ENCODE measurements at places on chromosomes 11 and 22. TPM values are rescaled to one million over a fixed set of nuclear protein-coding genes. Genes with fewer than 3 reads are reported as not detected.
A peak's percentile ranks its signal among the peaks of the same experiment; 100 is the strongest.

DNA sequence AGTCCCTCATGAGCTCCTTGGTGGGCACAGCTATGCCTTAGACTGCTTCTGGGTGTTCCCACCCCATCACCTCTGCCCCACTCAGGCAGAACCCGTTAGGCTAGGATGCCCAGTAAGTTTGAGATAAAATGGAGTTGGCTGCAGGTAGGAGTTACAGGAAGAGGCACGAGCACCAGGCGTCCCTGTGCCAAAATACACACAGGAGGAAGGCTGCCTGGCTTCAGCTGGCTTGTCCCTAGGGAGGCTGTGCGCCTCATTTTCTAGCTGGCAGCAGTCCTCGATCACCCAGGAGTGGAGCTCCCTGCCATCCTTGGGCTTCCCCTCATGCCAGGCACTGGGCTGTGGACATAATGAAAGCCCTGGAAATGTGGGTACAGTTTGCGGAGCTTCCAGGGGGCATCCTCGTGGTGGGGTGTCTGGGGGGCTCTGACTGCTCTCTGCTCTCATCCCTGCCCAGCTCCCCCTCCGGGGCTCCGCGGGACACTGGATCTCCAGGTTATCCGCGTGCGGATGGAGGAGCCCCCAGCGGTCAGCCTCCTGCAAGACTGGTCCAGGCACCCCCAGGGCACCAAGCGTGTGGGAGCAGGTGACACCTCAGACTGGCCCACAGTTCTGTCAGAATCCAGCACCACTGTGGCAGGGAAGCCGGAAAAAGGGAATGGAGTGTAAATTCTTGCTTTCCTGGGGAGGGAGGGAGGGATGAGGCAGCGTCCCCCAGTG is 12.3 kb upstream of the MARK2 start:
- no peak for DNase-seq

DNA sequence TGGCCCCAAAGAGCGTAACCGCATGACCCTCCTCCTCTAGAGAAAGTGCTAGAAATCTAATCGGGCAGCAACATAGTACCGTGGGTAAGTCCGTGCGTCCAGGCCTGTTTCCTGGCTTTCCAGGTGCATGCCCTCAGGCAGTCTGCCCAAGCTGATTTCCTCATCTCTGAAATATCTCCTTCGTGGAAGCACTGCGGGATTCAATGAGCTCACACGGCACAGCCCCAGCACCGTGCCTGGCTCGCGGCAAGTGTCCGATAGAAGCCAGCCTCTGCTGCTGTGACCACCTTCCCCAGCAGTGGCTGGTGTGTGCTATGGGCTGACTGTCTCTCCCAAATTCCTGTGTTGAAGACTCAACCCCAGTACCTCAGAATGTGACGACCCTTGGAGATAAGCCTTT is 20.7 kb downstream of the RPUSD4 start:
- no peak for DNase-seq

DNA sequence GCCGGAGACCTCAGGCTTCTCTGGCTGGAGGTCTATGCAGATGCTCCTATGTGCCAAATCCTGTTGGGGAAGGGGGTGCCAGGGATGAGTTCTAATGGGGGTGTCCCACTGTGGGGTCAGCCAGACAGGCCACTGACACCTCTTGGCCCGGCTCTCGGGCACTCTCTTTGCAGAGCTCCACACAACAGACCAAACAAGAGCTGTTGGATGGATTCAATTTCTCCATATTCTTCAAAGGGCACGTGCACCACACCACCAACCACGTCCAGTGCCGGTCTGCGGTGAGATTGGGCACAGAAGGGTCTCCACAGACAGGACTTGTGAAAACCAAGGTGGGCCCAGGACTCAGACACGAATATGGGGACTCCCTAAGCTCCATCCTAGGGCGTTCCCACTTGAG is 2.2 kb upstream of the RGL4 start:
- no peak for DNase-seq

Gene APOL2
- 38.3 TPM for total RNA-seq

Gene OR4C13
- not detected for total RNA-seq

Gene PDGFB
- 1.2 TPM for total RNA-seq

GRCh38 chr11:90911192-90911591 is 688.3 kb upstream of the CHORDC1 start:
- no peak for DNase-seq

- no peak for DNase-seq
Measured at GRCh38 chr22:44399906-44400762, 87.4 kb upstream of the SHISAL1 start.

- DNase-seq: no peak
Measured at GRCh38 chr11:88358040-88358431, 20.5 kb upstream of the CTSC start.

DNA sequence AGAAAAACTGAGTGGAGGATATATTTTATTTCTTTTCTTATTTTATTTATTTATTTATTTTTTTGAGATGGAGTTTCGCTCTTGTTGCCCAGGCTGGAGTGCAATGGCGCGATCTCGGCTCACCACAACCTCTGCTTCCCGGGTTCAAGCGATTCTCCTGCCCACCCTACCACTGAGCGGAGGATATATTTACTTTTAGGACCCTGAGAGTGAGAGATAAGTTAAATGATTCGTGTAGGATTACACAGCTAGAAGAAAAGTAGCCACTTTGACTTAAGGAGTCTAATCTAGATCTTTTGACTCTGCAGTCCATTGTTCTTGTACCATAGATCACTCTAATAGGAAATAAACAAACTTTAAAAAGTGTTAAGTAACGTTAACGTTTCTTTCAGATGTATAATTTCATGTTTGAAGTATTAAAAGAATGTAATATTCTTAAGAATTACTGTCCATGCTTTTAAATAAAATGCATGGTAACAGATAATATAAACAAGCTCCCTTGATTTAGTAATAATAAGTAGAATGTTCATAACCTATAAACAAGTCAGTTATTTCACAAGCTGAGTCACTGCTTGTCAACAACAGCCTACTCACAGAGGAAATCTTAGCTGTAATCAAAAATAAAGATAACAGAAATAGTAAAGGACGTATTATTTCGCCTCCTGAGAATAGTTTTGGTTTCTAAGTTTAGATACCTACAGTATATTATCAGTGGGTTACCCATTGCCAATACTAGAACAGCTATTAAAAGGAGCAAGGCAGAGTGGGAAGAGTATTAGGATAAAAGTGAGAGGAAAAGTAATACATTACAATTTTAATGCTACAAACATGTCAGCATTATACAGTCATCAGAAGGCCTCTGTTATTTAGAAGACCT is 18.6 kb downstream of the USP47 start:
- DNase-seq: peak; percentile 21

DNA sequence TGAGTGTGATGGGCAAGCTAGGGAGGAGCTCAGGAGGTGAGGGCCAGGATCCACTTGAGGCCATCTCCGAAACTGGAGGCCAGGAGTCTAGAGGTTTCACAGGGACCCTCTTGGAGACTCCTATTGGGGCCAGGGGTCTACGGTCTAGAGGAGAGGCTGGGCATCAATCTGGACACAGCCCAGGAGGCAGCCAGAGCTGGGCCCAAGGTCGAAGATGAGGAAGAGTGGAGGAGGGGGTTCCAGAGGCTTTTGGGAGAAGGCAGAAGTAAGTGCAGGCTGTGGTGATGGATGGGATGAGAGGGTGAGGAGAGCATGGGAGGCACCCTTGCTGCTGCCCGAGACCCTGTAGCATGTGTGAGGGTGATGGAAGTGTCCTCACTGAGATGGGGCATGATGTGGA is 56.6 kb downstream of the LRRC32 start:
- no peak for DNase-seq

Gene SLC25A18
- not detected for total RNA-seq

DNA sequence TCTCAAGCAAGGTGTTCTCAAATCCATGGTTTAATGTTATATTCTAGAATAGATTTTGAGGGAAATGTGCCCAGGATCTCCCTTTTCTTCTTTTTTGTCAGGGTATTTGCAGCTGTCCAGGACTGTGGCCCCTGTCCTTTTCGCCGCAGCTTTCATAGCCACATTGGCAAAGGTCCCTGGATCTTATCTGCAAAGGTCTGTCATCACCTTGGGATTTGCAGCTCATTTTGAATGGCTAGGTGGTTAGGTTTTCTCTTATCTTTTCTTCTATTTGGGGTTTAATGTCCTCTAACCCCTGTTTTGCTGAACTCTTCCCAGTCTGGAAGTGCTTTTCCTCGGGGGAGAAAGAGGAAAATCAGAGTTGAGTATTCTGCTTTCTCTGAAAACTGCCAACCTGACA is 11.7 kb upstream of the C1QTNF4 start:
- no peak for DNase-seq

GRCh38 chr11:117612177-117612576 is 184.8 kb downstream of the DSCAML1 start:
- no peak for DNase-seq

GRCh38 chr11:57457643-57458023 is 2.7 kb upstream of the RTN4RL2 start:
- no peak for DNase-seq

Gene RPS6KA4
- total RNA-seq: 56.2 TPM

- DNase-seq: no peak
Measured at GRCh38 chr11:128246364-128246801, 341.0 kb downstream of the ETS1 start.

- no peak for DNase-seq
Measured at GRCh38 chr11:2463766-2464277, 19.0 kb downstream of the KCNQ1 start.

GRCh38 chr22:45515676-45516075 is 13.0 kb downstream of the FBLN1 start:
- DNase-seq: no peak

DNA sequence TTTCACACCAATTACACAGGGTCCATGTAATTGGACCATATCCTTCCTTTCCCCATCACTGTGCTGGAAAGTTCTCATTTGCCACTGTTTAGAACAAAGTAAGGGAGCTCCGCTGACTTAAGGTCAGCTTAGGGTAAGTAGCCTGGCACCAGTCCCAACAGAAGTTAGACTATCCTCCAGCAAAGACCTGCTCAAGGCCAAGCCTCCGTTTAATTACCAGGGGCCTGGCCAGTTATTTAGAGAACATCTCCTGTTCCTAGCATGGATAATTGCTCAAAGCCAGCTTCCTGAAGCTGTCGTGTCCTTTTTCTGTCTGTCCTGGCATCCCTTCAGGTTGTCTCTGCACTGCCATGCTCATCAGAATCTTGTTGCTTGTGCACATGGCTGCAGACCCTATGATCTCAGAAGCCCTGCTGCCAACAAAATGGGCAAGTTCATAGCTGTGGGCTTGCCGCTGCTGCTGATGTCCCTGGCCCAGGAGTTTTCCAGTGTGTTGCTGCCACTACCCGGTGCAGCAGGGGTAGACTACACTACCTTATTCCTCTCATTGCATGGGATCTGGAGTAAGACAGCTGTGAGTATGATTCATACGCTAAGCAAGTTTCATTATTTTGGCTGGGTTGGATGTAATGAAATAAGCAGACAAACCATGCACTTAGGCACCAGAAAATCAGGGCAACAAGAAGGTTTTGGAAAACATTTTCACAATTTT is 8.1 kb downstream of the OR8A1 start:
- DNase-seq: peak; percentile 43

GRCh38 chr11:100247704-100248103 is 439.4 kb upstream of the ARHGAP42 start:
- no peak for DNase-seq

DNA sequence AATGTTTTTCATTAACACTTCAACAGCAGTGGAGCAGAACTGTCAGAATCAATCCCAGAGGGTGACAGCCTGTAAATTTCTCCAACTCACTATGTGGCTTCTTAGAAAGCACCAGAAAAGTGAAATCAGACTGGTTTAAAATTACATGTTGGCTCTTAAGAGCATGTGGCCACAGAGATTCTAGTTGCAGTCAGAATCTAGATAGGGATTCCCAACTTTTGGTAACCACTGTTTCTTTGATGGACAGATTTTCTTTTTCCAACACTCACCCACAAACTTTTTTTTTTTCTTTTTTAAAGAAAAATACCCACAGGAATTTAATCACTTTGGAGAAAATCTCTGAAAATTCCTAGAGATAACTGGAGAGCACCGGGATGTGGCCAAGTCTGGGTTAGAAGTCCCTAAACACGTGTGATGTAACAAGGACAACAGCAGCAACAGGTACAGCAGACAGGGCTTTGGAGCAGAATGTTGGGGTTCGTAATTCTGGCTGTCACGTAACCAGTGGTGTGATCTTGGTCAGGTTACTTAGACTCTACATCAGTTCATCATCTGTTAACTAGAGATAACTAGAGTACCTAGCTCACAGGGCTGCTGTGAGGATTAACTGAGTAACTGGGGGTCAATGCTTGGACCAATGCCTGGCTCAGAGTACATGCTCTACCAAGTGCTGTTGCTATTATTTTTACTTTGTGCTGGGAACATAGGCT is 100.1 kb downstream of the NAT10 start:
- DNase-seq: no peak

DNA sequence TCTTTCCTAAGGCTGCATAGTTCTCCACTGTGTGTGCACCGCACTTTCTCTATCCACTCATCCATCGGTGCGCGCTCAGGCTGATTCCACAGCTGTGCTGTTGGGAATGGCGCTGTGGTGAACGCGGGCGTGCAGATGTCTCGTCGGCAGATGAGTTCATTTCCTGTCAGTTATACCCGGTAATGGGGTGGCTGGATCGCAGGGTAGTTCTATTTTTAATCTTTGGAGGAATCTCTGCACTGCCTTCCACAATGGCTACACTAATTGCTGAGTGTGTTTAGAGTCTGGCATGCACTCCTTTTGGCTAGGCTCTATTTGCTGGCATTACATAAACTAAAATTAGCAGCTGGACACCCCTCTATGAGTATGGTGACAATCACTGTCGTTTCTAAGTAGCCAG is 27.9 kb upstream of the KRTAP5-7 start:
- peak; percentile 75 for DNase-seq

Gene CSNK2A3
- total RNA-seq: 2.0 TPM

Gene KREMEN1
- total RNA-seq: 4.3 TPM

Gene INSC
- 10.6 TPM for total RNA-seq

Gene TMEM123
- 149 TPM for total RNA-seq

- DNase-seq: no peak
Measured at GRCh38 chr11:67435727-67436458, 1.6 kb downstream of the PTPRCAP start.

Gene FGF4
- not detected for total RNA-seq

DNA sequence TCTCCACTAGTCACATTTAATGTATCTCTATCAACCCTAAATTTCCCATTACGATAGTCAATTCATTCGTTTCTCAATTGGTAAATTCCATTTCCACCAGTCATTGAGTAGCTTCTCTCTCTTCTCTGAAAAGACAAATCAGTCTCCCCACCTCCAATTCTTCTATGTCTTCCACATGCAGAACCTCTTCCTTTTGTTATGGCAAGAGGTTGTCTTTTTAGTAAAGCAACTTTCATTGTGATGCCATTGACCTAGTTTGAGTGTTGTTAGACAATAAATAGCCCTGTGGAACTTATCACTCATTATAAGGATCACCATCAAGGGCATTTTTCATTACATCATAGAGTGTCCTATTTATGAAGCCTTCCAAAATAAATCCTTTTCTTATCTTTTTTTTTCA is 340.9 kb downstream of the LRRC4C start:
- DNase-seq: no peak

Data from LHCN-M2 (cell line).